SW 1271 (cell line): ENCODE measurements at places on chromosomes 13 and 19.

GRCh38 chr19:33193865-33194362 is at the start of gene LRP3:
TSS of gene LRP3 (plus strand) at chr19:33194330. CDS start at chr19:33194786, 456 bp downstream.
- no peak for DNase-seq

DNA sequence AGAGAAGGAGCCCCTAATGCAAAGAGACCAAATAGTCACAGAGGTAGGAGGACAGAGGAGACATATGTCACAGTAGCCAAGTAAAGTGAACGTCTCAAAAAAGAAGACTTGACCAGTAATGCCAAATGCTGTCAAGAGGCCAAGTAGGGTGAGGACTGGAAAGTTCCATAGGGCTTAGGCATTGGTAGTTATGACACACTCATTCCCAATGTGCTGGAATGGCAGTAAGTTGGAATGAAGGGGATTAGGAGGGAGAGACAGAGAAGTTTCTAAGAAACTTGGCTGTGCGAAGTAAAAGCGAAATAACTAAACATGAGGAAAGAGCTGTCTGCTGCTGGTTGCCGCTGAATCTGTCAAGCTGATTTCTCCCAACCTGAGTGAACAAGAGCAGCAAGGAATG is 14.9 kb upstream of the FRY start:
- DNase-seq = no peak

GRCh38 chr19:18440415-18440877 is 2.5 kb upstream of the ISYNA1 start:
- peak; percentile 41 for DNase-seq

GRCh38 chr13:81089371-81090157 is 748.6 kb upstream of the SPRY2 start:
- no peak for DNase-seq

- DNase-seq = no peak
These were observed 646 bp downstream of the ABHD8 start for GRCh38 chr19:17302391-17303166.

DNA sequence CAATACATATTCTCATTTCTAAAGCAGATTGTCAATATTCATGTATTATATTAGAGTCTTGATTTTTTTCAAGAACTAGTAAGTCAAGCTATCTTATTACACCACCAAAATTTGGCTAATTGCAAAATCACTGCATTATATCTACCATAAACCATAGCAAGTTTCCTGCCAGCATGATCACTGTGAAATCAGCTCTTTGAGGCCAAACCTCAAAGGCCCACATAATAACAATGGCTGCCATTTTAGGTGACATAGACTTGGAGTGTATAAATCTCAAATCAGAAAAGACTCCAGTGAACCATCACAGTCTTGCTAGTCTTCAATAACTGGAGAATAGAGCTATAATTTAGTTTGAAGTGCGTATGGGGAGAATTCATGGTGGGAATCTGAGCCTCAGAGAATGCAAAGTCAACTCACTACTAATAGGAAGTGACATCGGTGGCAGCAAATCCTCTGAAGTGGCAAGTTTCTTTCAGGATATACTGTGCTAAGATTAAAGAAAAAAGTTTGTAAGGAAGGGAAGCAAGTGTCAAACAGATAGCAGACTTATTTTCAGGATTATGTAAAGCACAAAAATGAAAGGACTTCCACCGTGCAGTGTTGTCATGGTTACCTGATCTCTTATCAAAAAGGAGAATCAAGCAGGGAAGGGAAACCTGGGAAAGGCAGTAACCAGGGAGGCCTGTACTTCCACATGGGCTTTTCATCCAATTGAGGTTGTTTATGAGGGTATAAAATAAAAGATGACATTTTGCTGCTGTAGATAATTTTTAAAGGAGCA is 117.4 kb upstream of the FNDC3A start:
- DNase-seq = no peak

DNA sequence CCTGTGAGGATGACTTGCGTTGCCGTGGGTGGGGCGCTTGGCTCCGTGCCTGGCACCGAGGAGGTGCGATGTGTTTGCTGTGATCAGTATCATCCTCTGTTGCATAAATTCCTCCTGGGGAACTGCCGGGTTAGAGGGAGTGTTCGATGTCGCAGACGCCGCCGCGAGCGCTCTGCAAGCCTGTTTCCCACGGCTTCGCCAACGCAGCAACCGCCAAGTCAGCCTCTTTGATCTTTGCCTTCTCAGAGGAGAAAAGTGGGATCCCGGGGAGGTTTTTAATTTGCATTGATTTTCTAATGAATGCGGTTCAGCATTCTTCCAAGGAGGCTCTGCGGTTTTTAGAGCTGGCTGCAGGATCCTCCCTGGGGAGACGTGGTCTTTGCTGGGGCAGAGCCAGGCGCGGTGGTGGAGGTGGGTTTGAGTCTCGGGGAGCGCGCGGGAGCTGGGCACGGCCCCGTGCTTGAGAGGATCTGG is 7.6 kb downstream of the GPR32 start:
- no peak for DNase-seq

DNA sequence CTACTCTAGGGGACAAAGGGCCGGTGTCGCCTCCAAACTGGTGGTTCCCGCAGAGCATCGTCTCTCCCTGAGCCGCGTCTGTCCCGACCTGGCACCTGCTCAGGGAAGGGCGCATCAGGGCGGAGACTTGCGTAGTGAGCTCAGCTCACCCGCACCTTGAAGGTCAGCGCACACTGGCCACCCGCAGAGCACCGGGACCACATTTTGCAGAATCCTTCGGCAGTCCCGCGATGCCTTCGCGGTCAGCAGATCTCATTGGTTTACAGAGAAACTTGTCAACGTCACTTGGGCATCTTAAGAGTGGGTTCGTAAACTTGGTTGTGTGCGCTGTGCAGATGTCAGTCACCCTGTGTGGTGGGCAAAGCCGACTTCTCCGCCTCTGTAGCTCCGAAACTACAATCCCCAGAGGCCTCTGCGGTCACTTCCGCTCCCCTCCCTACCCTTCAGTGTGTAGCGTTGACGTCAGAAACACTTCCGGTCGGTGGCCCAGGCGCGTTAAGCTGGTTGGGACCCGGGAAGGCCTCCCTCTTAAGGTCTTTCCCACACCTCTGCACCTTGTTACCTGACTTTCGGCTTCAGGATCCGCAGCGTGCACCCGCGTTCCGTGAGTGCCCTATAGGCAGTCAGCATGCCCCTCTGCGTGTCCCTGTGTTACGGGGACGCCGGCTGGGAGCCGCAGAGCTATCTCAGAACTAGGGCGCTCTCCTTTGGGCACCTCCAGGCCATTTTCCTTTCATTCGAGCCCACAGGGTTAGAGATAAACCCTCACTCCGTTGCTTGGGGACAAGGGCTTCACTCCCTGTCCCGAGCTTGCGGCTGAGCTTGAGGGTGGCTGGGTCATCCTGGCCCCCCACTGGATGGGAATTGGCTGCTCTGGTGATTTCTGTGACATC is 36.5 kb upstream of the ZNF527 start:
- DNase-seq = no peak

GRCh38 chr13:66069570-66069969 is 1160.6 kb downstream of the PCDH9 start:
- DNase-seq = no peak

DNA sequence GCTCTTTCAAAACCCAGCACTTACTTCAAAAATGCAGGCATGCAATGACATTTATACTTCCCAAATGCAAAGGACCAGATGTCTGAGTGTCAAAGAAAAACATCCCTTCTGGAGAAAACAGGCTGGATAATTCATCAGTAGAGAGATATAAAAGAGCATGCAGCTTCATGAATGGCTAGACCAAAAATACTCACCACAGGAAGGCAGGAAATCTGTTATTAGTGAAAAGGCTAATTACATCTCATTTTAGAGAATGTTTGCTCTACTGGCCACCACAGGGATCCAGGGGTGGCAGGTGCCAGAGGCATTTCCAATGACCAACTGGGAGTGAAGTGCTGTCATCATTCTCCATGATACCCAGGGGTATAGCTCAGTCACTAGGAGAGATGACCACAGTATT is 106.5 kb downstream of the LHFPL6 start:
- DNase-seq = no peak

- DNase-seq = no peak
These were observed 14.2 kb downstream of the ZNF274 start for GRCh38 chr19:58196901-58197616.

GRCh38 chr19:46124638-46125115 is at the start of gene IGFL3:
TSS of gene IGFL3 (minus strand) at chr19:46124688. CDS start at chr19:46124649, 39 bp downstream.
- DNase-seq = no peak

DNA sequence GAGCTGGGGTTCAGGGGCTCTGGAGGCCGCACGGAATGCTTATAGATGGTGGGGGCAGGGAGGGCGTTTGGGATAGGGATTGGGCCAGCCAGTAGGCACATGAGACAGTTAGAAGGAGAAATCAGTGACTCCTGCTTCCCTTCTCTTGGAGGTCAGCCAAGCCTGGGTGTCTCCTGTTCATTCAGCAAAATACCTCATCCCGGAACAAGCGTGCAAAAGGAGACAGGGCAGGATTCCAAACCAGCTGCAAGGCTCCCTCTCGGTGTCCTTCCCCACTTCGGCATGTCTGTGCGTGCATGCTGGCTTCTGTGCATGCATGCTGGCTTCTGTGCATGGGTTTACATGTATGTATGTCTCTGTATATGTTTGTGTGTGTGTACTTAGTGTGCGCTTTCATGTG is 37.3 kb upstream of the PEPD start:
- DNase-seq = no peak

- no peak for DNase-seq
These were observed 20.6 kb downstream of the BRSK1 start for GRCh38 chr19:55304279-55304978.

DNA sequence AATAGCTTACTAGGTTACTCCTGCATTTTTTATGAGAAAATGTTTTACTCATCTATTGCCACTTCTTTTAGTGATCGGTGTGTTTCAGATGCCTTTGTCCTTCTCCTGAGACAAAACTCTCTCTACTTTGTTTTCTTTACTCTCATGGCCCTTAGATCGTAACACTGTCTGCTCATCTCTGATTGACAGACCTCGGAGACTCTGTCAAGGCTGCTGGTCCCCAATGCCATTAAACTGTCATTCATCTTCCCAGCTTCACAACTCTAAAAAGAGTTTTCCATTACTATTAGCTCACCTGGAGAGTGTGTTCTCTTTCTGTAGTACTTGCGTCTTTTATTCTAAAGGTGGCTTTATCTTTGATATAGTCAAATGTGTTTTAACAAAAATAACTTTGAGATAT is 765.2 kb downstream of the SLITRK1 start:
- no peak for DNase-seq

GRCh38 chr19:1082165-1082927 is 12.8 kb downstream of the POLR2E start:
- no peak for DNase-seq

- DNase-seq = no peak
These were observed 107.1 kb upstream of the MIR17HG start for GRCh38 chr13:91240341-91240740.

DNA sequence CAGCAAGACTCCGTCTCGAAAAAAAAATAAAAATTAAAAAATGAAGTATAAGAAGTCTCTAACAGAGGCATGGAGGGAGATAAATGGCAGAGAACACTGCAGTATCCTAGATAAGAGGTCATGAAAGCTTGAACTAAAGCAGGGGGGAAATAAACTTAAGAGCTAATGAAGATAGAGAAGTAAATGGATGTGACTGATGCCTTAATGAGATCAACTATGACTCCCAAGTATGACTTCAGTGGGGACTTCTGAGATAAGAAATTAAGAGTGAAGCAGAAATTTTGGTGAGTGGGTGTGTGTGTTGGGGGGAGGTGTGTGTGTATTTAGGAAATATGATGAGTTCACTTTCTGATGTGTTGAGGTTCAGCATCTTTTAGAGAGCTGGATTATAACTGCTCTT is 55.1 kb downstream of the DIAPH3 start:
- DNase-seq = no peak

- no peak for DNase-seq
These were observed 8.4 kb downstream of the COL5A3 start for GRCh38 chr19:10001899-10002298.

- no peak for DNase-seq
These were observed 1194.4 kb downstream of the SLITRK1 start for GRCh38 chr13:82687884-82688283.

GRCh38 chr13:20990910-20991525 is 70.4 kb downstream of the LATS2 start:
- DNase-seq = no peak

DNA sequence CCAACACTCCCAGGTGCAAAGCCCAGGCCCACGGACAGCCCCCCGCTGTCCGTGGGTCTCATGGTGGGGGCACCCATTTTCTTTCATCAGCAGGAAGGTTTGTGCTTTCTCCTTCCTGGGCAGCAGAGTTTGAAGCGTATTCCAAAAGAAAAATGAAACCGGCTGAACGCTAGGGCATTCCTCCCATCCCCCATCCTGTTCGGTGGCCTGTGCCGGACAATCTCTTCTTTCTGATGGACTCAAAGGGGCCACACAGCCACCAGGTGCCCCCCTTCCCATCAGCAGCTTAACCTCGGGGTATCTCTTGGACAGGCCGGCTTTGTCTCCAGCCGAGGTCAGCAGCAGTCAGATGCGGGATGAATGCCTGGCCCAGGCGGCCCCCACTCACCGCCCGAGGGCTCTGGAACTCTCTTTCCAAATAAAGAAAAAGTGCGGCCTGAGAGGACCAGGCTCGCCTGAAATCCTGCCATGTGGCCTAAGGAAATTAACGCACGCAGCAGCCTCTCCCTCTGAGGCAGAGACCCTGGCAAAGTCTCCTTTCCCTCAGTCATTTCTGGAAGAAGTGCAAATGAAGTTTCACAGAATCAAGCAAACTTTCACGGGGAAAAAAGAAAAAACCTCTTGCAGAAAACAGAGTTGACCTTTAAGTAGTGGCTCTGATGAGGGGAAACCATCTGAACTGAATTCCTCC is 67.8 kb downstream of the RASA3 start:
- DNase-seq = no peak

DNA sequence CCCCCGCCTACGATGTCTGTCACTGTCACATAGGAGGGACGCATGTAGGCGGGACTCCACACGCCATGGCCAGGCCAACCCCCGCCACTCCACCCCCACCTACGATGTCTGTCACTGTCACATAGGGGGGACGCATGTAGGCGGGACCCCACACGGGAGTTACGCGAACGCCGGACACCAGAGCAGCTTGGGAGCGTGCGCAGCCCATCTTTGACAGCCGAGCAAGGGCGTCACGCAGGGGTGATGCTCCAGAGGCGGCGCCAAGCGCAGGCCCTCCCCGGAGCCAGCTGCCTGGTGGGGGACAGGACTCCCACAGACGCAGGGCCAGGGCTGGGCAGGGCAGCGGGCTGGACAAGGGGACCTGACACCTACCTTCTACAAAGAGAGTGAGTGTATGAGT is 20.0 kb downstream of the ZNF787 start:
- no peak for DNase-seq

DNA sequence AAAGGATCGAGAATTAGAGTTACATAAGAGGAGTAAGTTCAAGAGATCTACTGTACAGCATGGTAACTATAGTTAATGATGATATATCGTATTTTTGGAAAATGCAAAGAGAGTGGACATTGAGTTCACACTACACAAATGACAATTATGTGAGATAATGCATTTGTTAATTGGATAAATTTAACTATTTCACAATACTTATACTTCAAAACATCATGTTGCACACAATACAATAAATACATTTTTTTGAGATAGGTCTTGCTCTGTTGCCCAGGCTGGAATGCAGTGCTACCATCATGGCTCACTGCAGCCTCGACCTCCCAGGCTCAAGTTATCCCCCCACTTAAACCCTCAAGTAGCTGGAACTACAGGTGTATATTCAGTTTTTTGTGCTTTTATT is 8.1 kb upstream of the CYP2F1 start:
- no peak for DNase-seq
